ENCODE measurements at places on chromosomes 2 and 18. TPM values are rescaled to one million over a fixed set of nuclear protein-coding genes. Genes with fewer than 3 reads are reported as not detected.

The COL4A4 gene
- 19.4 TPM for total RNA-seq

The RSAD2 gene
- 37.2 TPM for total RNA-seq

The CYB5A gene
- total RNA-seq, result 169 TPM

The DQX1 gene
- total RNA-seq, result 0.14 TPM

The ING5 gene
- total RNA-seq, result 29.3 TPM

The IL1F10 gene
- total RNA-seq, result not detected

The GREB1 gene
- total RNA-seq, result 0.54 TPM

The ONECUT2 gene
- total RNA-seq, result 209 TPM

The MEIS1 gene
- total RNA-seq, result 11.5 TPM

GRCh38 chr2:99593692-99594427 lies 104.0 kb upstream of the REV1 start:
- no peak overlapping the region for H3K27ac ChIP-seq
- H3K36me3 ChIP-seq, result no peaks in the 10 kb centered on the region
- no peaks in the 10 kb centered on the region for H3K4me1 ChIP-seq
- H3K27me3 ChIP-seq, result peaks cover 67% of the 10 kb centered on the region
- no peak for DNase-seq

- H3K27ac ChIP-seq, result no peak overlapping the region
- H3K4me3 ChIP-seq, result no peak overlapping the region
- no peaks in the 10 kb centered on the region for H3K36me3 ChIP-seq
- no peaks in the 10 kb centered on the region for H3K4me1 ChIP-seq
These were observed 299.3 kb downstream of the CCDC85A start for GRCh38 chr2:56483081-56483480.

DNA sequence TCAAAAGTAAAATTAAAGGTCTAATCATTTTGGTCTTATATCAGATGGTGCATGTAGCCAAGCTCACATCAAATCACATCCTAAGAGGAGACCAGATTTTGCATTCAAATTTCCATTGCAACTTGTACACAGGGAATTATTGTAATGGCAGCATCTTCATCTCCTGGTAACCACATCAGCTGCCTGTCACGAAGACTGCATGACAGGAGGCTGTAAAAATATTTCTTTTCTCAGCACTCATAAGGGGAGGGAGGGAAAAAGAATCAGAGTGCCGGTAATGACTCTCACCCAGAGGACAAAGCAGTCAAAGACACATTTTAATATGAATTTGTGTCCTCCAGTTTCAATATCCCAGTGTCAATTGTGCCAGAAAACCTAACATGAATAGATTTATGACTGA lies 216.7 kb downstream of the TMEM163 start:
- no peaks in the 10 kb centered on the region for H3K36me3 ChIP-seq
- H3K4me1 ChIP-seq, result no peaks in the 10 kb centered on the region
- DNase-seq, result no peak
- no peak overlapping the region for H3K4me3 ChIP-seq
- H3K27ac ChIP-seq, result no peak overlapping the region

- no peak for DNase-seq
- no peaks in the 10 kb centered on the region for H3K36me3 ChIP-seq
- no peak overlapping the region for H3K4me3 ChIP-seq
- H3K27ac ChIP-seq, result no peak overlapping the region
These were observed 163.2 kb upstream of the CYRIA start for GRCh38 chr2:16828828-16829160.

- peaks cover 70% of the 10 kb centered on the region for H3K27me3 ChIP-seq
- no peak overlapping the region for H3K4me3 ChIP-seq
- peaks cover 6% of the 10 kb centered on the region for H3K36me3 ChIP-seq
- H3K27ac ChIP-seq, result no peak overlapping the region
- no peak for DNase-seq
These were observed 31.1 kb upstream of the GPC1 start for GRCh38 chr2:240404174-240404852.

DNA sequence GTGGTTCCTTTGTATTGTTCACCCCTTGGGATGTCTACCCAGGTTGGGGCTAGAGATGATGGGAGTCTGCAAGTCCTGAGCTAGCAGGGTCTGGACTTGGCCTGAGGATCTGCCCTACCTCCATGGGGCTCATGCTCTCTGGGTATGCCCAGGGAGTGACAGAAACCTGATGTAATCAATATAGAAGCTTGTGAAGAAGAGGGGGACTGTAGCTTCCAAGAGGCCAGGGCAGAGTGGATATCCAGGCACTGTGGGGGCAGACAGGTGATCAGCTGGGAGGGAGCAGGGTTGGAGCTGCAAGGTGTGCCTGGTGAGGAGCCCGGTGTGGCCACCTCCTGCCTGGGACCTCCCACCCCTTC lies 164.2 kb downstream of the CTIF start:
- no peak for DNase-seq
- no peak overlapping the region for H3K4me3 ChIP-seq
- no peaks in the 10 kb centered on the region for H3K36me3 ChIP-seq
- no peaks in the 10 kb centered on the region for H3K4me1 ChIP-seq
- no peak overlapping the region for H3K27ac ChIP-seq

- H3K36me3 ChIP-seq, result no peaks in the 10 kb centered on the region
- DNase-seq, result no peak
- no peak overlapping the region for H3K4me3 ChIP-seq
These were observed 36.2 kb downstream of the WIPF1 start for GRCh38 chr2:174561283-174561971.

DNA sequence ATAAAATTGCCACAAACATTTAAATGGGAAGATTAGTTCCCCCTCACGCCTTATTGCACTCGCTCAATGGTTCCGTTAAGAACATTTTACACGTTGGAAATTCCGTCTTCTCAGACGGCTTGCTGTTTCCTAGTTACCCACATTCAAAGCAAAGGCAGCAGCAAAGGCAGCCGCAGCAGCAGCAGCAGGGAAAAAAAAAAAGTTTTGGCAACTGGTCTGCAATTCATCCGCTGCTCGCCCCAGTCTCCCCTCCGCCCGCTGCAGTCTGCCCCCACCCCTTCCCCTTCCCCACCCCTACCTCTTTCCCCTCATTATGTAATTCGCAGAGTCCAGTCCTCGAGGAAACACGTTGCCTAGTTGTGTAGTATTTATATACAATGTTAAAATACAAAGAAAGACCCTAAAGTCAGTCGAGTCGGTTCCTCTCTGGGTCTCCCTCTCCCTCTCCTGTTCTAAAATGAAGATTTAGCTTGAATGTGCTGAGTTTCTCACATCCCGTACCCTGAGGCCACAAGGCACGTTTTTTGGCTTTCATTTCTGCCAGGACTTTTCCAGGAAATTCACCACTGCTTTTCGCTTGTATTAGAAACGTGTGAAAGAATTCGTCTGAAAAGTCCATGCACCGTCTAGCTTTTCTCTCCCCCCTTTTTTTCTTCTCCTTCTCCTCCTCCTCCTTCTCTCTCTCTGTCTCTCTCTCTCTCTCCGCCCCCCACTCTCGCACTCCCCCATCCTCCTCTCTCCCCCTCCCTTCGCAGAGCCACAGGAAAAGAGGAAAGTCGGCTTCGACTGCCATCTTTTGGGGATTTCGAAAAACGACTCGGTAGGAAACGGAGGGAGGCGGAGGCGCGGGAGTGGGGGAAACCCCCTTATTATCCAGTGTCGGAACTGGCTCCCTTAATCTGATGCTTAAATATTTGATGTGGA lies 140.0 kb downstream of the MEIS1 start:
- H3K27me3 ChIP-seq, result peaks cover 22% of the 10 kb centered on the region
- DNase-seq, result peak; percentile 59
- H3K36me3 ChIP-seq, result peaks cover 27% of the 10 kb centered on the region
- peaks cover 26% of the 10 kb centered on the region for H3K4me1 ChIP-seq
- peak overlapping the region; percentile 72 for H3K4me3 ChIP-seq

DNA sequence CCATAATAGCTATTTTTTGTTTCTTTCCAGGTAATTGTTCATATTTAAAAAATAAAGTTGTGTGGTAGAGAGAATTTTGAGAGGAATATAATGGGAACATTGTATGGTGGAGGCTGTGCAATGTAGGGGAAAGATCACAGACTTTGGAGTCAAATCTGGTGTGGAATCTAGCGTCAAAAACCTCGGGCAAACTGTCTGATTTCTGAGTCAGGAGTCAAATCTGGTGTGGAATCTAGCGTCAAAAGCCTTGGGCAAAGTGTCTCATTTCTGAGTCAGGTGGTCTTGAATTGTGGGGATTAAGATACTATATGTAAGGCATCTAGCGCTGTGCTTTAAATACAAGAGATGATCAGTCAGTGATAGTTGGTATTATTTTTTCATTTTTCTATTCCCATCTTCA lies 5.1 kb downstream of the PTPN4 start:
- DNase-seq, result no peak
- H3K4me1 ChIP-seq, result no peaks in the 10 kb centered on the region
- peak overlapping the region; percentile 90 for H3K4me3 ChIP-seq
- H3K27ac ChIP-seq, result peak overlapping the region; percentile 65

DNA sequence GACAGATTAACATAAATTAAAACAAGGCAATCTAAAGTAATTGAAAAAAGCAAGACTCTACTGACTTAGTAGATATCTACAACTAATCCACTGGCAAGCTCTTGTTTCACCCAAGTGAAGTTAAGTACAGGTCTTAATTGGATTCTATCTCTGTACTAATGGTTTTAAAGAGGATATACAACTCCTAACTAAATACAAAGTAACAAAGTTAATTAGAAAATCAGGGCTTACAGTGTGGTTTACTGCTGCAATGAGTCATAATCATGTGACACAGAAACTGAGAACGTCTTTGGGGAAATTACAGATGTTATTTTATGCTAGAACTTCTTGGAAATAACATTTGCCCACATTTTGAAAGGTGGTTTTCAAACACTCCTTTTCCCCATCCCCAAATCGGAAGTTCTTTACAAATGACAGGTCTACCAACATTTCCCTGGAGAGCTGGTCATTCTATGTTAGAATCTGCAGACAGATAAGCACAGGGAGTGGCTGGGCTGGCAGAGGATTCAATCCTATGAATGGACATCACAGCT lies 245.3 kb downstream of the STK39 start:
- peak overlapping the region; percentile 73 for H3K27ac ChIP-seq
- H3K36me3 ChIP-seq, result peaks cover 54% of the 10 kb centered on the region
- no peak for DNase-seq
- H3K4me3 ChIP-seq, result no peak overlapping the region

DNA sequence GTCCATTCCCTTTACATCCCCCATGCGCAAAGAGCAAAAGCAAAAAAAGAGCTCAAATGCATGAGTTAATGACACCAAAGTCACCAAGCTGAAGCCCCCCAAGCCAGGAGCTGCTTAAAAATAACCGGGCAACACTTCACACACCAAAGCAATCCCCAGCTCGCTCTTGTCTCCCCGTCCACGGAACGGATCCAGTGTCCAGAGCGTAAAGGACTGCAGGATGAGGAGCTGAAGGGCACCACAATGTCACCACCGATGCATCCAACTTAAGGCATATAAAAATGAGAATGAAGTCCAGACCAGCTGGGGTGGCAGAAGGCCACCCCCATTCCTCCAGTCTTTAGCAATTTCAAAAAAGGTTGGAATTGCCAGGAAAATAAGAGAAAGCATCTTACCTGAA lies 8.7 kb downstream of the SMAD7 start:
- H3K27me3 ChIP-seq, result no peaks in the 10 kb centered on the region
- peak overlapping the region; percentile 51 for H3K4me3 ChIP-seq
- H3K4me1 ChIP-seq, result peaks cover 96% of the 10 kb centered on the region
- DNase-seq, result no peak
- H3K36me3 ChIP-seq, result peaks cover 78% of the 10 kb centered on the region

DNA sequence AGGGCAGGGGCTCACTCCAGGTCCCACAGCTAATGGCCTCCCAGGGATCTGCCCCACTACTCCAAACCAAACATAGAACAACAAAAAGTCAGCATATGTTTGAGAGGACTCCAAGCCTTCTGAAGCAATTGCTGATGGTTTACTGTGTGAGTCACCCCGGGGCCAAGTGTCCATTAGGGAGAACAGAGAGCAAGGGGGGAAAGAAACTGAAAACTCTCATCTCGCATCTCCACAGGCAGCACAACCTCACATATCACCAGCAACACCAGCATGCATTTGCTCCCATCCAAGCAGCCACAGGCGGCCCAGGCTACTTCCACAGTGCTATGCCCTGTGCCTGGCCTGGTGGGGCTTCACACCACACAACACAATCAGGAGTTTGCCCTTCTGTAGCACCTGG lies 39.1 kb downstream of the CYRIA start:
- peaks cover 11% of the 10 kb centered on the region for H3K4me1 ChIP-seq
- DNase-seq, result no peak
- peaks cover 72% of the 10 kb centered on the region for H3K27me3 ChIP-seq
- no peak overlapping the region for H3K4me3 ChIP-seq

DNA sequence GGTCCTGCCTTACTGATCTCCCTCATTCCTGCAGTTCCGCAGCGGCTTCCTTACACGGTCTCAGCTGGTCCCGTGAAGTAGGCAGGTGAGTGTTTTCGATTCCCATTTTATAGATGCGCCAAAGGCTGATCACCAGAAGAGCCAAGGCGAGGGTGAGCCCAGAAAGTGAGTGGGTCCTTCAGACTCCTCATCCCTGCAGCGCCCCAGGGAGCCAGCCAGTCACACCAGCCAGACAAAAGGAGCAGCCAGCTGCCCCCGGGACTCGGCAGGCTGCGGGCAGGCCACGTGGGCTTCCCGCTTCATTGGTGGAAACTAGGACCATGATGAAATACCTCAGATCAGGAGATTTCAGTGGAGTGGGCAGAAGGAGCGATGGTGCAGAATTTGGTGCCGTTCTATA lies 85.9 kb downstream of the SMAD7 start:
- no peak for DNase-seq
- H3K27ac ChIP-seq, result peak overlapping the region; percentile 7
- H3K36me3 ChIP-seq, result no peaks in the 10 kb centered on the region
- H3K4me1 ChIP-seq, result peaks cover 10% of the 10 kb centered on the region
- no peak overlapping the region for H3K4me3 ChIP-seq

- H3K4me3 ChIP-seq, result no peak overlapping the region
- DNase-seq, result no peak
- H3K27ac ChIP-seq, result no peak overlapping the region
- H3K4me1 ChIP-seq, result no peaks in the 10 kb centered on the region
These were observed 154.5 kb upstream of the RASGRP3 start for GRCh38 chr2:33321876-33322483.

DNA sequence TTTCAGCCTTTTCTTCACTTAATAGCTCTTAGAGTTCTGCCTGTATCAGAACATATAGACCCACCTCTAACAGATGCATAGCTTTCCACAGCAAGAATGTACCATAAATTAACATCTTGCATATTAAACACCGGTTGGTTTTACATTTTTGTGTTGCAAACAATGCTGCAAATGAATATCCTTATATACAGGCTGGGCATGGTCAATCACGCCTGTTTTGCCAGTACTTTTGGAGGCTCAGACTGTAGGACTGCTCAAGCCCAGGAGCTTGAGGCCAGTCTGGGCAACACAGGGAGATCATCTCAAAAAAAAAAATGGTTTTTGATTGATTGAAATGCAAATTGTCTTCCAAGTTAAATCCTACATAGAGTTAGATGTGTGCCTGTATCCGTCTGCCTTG lies 1.5 kb upstream of the LCT start:
- no peaks in the 10 kb centered on the region for H3K27me3 ChIP-seq
- H3K4me3 ChIP-seq, result no peak overlapping the region
- H3K4me1 ChIP-seq, result no peaks in the 10 kb centered on the region
- no peak overlapping the region for H3K27ac ChIP-seq
- peaks cover 5% of the 10 kb centered on the region for H3K36me3 ChIP-seq

DNA sequence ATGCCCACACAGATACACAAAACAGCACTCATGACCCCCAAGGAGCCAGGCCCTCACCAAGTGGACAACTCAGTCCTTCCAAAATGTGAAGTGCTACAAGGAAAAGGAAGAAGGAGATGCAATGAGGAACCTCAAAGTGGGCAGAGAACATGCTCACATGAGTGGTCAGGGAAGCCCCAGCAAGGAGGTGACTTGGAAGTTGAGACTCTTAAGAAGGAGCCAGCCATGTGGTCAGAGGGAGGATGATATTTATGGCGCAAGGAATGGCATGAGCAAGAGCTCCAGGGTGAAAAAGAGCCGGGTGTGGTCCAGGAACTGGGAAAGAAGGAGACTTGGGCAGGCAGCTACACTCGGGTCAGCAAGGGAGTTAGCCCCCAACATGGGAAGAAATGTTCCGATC lies 30.0 kb upstream of the KLHL29 start:
- no peak overlapping the region for H3K27ac ChIP-seq
- no peak for DNase-seq
- H3K27me3 ChIP-seq, result peaks cover 31% of the 10 kb centered on the region

Data from Calu3 (cell line).